ENCODE measurements at places on chromosomes 4 and X.
A peak's percentile ranks its signal among the peaks of the same experiment; 100 is the strongest.

- no peak for DNase-seq
Measured at GRCh38 chr4:39716356-39716755, 18.4 kb downstream of the UBE2K start.

DNA sequence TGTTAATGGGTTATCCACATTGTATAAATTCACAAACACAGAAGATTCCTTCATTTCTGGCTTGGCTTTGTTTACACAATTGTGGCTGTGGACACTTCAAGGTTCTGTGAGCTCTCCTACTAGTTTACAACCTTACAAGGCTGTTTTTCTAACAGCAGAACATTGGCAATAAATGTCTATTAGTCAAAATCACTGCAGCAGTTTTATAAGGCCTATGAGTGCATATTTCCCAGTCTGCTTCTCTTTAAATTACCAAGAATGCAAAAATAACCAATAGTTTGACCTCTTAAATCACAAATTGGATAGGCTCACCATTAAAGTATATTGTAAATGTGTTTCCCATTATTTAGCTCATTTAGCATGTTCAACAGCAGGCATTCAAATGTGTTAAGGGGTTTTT is 239.2 kb downstream of the DKK2 start:
- DNase-seq = no peak

- DNase-seq = no peak
Measured at GRCh38 chr4:145635630-145636029, 16.4 kb downstream of the MMAA start.

DNA sequence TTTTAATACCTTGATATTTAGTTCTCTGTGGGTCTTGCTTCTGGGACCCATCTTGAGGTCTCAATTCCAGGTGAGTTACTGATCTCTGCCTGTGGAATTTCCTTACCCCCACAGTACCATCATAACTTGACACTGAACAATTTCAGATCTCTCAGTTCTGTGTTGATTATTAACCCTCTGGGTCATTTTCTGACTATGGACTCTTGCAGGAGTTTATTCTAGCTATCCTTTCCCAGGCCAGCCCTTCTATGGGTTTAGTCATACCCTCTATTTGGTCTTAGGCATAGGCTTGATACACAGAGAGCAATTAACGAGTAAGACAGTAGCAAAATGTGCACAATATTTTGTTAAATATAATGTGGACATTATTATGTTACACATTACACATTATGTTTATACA is 3.7 kb upstream of the SPARCL1 start:
- no peak for DNase-seq

GRCh38 chr4:105963461-105964400 is 68.5 kb downstream of the NPNT start:
- no peak for DNase-seq

DNA sequence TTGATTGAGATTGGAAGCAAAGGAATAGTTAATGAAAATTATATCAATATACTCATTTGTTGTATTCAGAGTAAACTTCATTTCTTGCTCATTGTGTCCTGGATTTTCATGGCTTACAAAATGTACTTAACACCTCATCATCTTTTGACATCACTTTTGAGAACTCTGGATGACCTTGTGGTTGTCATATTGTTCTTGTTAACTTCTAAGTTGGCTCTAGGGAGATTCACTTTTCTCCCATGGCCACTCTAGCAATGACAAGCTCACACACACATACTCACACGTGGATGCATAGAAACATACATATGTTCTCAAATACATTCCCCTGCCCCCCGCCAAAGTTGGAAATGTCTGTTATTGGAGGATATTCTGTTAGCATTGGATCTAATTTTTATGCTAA is 15.3 kb downstream of the PHEX start:
- no peak for DNase-seq

- no peak for DNase-seq
Measured at GRCh38 chrX:118862091-118862490, 38.5 kb downstream of the ZCCHC12 start.

GRCh38 chr4:78784236-78784865 is 8.2 kb downstream of the BMP2K start:
- no peak for DNase-seq

DNA sequence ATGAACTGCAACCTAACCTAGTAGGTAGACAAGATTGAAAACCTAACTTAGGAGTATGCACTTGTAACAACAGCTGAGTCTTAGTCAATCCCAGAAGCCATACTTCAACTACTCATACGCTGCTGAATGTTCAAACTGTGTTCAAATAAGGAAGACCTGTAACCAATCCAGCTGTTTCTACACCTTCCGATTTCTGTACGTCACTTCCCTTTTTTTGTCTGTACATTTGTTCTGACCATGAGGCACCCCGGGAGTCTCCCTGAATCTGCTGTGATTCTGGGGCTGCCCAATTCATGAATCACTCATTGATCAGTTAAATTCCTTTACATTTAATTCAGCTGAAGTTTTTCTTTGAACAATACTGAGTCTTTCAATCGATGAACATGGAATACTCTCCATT is 89.5 kb downstream of the BMP3 start:
- no peak for DNase-seq

DNA sequence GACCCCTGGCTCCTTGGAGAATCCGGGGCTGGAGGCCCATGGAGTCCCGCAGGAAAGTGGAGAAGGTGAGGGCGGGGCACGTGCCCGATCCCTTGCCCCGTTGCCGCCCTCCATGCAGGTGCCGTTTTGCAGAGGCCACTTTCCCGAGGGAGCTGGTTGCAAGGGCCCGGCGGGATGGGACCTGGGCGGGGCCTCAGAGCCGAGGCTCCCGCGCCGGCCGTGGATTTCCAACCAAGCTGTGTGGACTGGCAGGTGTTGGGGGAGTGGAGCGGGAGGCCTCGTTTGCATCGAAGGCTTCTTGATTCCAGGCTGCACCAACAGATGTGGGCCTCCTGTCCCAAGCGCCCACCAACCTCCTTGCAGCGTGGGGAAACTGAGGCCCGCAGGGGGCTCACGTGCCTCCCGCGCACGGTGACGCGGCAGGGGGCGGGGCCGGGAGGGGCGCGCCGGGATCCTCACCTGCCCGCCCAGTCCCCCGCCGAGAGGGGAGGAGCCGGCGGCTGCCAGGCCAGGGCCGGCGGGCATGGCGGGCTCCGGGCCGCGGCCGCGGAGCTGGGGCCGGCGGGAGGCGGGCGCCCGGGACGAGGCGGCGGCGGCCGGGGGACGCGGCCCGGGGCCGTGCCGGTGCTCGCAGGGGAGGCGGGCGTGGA is 24.9 kb downstream of the SH3BP2 start:
- peak; percentile 67 for DNase-seq

DNA sequence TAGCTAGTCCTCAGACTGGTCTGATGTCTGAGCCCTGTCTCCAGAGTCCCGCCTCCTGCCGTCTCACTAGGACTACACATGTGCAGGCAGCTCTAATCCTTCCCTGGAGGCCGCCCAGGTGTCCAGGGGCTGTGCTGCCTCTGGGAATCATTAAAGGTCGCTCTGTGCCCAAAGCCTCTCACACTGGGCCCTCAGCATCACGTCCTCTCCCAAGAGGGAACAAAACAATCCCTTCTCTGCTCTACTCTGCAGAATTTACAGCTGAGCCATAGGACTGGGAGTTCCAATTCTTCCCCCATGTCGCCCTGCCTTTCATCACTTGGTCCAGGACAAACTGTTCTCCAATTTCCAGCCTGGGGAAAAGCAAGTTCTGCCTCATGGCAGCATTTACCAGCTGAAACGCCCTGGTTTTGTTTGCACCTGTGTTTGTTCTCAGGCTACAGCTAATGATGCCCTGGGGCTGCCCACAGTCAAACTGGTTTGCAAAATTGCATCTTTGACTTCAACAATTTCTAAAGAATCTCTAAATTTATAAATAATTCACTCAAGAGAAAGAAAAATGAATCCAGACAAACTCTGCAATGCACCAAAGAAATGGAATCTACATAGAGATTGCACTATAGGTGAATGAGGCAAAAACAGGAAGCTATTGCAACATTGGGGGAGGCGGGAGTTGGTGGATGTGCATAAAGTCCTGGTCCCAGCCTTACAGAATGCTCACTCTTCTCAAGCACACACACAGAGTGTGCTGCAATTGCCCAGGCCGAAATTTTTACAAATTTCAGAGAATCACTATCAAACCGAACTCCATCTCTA is 7.2 kb upstream of the MRFAP1 start:
- DNase-seq = no peak

GRCh38 chr4:66555301-66555700 is 885.0 kb upstream of the EPHA5 start:
- DNase-seq = no peak

DNA sequence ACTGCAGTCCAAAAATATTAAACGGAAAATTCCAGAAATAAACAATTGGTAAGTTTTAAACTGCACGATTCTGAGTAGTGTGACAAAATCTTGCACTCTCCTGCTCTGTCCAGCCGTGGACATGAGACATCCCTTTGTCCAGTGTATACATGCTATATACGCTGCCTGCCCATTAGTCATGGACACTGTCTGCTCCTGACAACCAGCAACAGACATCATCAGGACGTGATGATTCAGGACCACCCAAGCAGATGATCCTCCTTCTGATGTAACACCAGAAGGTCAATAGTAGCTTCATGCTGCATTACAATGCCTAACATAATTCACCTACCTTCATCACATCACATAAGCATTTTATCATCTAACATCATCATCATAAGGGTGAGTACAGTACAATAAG is 36.3 kb downstream of the ATRX start:
- no peak for DNase-seq

- DNase-seq = no peak
Measured at GRCh38 chrX:1172496-1172895, 40.0 kb downstream of the CRLF2 start.

GRCh38 chr4:113272523-113272922 is 223.1 kb downstream of the ANK2 start:
- no peak for DNase-seq

- no peak for DNase-seq
Measured at GRCh38 chr4:8394061-8394519, 46.4 kb downstream of the ACOX3 start.

- DNase-seq = no peak
Measured at GRCh38 chr4:152971053-152971452, 34.9 kb downstream of the FHDC1 start.

- no peak for DNase-seq
Measured at GRCh38 chr4:10619220-10619619, 65.3 kb downstream of the CLNK start.

- DNase-seq = no peak
Measured at GRCh38 chr4:43776371-43776770, 672.2 kb downstream of the KCTD8 start.

DNA sequence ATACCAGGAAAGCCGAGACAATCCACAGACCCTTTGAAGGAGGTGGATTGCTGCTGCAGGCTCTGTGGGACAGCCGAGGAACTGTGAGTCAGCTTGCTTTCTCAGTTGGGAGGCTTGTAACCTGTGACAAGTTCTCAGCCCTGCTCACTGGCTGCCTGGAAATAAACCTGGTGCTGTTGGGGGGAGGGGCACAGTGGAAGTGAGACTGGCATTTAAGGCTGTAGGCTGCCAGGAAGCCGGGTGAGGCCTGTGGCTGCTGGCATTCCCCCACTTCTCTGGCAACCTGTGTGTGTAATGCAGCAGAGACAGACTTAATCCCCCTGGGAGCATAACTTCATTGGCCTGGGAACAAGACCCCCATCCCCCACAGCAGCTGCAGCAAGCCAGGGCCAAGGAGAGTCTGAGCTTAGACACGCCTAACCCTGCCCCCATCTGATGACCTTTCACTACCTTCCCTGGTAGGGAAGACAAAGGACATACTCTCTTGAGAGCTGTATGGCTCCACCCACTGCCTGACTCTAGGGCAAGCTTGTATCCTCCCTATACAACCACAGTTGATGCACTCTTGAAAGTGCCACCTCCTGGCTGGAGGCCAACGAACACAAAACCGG is 64.1 kb downstream of the ALPK1 start:
- no peak for DNase-seq

GRCh38 chrX:10697616-10698317 is 77.4 kb upstream of the MID1 start:
- DNase-seq = no peak

DNA sequence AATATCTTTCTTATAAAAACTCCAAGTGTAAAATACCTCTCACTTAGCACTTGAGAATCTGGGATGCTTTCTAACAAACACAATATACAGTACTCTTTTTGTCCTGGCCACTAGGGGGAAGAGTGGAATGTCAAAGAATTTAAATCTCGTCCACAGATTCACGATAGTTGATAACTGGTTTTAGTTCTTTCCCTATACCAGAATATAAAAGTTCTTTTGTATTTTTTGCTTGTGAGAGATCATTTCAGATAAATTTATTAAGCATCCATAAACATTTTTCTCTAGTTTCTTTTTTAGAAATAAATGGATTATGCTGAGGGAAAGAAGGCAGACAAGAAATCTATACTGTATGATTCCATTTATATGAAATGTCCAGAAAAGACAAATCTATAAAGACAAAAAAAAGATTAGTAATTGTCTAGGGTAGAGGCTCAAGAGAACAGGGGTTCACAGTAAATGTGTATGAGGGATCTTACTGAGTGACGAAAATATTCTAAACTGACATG is 50.4 kb downstream of the MGARP start:
- no peak for DNase-seq

DNA sequence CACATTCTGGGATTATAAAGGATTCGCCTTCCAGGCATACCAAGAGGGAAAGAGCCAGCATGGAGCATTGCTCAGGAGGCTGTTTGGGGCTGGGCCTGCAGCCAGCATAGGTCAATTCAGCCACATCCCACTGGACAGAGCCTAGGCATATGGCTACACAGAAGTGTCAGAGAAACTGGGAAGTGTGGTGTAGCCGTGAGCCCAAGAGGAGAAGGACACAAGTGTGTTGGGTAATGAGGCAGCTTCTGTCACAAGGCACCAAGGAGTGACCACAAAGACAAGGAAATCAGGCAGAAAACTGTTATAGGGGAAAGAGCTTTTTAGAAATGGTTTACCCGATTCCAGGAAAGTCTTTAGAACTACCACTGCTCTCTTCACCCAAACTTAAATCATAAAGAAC is 178.6 kb upstream of the TBL1X start:
- DNase-seq = no peak

DNA sequence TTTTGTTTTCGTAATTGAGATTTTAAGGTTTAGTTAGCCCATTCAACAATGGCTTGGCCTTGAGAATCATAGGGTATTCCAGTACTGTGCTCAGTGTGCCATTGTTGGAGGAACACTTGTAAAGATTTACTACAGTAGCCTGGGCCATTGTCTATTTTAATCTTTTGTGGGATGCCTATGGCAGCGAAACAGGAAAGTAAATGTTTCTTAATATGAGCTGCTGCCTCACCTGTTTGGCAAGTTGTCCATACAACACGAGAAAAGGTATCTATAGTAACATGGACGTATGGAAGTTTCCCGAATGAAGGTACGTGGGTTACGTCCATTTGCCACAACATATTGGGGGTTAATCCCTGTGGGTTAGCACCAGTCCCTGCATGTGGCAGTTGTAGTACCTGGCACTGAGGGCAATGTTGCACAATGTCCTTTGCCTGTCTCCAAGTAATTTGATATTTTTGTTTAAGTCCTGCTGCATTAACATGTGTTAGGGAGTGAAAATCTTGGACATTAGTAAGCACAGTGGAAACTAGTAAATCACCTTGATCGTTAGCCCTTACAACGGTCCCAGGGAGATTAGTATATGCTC is 38.6 kb upstream of the AADAT start:
- DNase-seq = no peak
